ENCODE measurements at places on chromosomes 1 and 21.

DNA sequence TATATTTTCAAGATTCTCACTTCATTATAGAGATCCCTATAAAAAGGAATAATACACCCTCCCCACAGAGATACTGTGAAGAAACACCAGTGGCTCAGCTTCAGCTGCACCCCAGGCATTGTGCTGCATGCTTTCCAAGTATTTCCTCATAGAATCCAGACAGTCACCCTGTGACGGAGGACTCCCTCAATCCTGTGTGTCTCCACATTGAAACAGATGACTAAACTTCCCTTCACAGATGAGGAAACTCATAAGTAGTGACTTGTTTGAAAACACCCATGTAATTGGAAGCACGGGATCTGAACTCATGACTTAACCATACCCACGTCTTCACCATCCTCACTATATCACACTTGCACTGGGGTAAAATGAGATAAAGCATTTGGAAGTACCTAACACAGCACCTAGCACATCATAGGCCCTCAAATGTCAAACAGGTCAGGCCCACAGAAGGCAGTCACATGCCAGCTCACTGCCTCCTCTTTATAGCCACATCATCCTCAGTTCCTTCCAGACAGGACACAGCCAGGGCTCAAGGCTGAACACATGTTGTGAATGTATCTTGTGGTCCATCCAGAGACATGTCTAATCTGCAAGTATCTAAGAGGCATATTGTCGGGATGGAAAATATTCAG, 55.2 kb downstream of the GPR161 start:
- DNase-seq = no peak

GRCh38 chr1:119626841-119627240, 21.2 kb downstream of the ZNF697 start:
- no peak for DNase-seq

- no peak for DNase-seq
Measured at GRCh38 chr1:229597877-229598276, 28.0 kb downstream of the TAF5L start.

DNA sequence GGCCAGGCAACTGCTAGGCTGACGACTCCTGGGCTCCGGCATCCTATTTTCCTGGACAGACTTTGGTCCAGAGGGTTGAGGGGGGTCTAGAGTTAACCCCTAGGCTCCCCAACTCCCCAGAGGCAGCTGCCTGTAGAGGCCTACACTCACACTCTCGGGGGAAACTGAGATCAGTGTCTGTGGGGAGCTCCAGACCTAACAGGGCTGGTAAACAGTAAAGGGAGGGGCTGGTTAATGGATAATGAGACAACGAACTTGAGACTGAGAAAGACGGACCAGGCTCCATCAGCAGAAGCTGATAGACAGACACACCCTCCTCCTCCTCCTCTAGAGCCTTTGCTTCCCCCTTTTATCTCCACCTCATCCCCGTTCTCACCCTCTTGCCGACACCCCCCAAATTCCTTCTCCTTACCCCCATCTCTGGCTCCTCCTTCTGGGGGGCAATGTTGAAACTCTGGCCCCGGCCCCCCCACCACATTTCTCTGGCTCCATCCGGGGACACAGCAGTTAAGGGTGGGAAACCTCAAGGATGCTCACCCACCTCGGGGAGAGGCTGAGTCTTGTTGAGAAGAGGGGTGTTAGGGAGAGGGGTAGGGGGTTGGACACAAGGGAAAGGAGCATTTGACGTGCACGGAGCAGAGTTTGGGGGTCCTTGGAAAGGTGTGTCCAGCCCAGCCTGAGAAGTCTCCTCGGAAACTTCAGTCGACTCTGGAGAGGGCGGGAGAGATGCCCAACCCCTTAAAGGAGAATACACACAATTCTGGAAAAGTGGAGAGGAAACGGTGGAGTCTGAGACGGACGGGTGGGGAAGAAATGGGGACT, at the start of gene MTMR11:
Gene MTMR11, minus strand, starts transcription at position 710 of the 822 bp plus-strand sequence. Its CDS starts 232 bp downstream, at position 478.
- DNase-seq = no peak

DNA sequence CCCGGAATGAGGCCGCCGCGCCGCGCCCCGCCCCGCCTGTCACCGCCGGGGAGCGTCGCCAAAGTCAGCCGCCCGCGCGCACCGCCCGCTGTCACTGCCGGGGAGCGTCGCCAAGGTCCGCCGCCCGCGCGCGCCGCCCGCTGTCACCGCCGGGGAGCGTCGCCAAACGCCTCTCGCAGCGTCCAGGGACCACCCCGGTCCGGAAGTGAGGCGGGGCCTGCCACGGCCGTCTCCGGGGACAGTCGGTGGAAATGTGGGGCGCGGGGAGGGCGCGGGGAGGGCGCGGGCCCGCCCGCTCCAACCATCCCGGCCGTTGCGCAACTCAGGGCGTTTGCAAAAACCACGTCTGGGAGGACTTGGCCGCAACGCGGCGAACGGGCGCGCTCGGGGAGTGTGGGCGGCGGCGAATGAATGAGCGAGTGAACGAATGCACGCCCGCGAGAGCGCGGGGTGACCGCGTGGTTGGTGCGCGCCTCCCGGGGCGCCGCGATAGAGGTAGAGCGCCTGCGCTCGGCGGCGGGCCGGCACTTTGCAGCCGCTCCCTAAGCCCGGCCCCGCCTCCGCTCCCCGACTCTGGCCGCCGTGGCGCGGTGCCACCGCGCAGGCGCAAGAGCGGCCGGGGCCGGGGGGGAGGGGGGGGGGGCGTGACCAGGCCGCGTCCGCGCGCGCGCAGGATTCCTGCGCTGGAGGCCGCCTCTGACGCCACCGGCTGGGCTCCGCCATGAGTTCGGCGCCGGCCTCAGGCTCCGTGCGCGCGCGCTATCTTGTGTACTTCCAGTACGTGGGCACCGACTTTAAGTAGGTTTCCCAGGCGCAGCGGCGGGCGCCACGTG, at the start of the genes ACAP3 and PUSL1:
Gene ACAP3, minus strand, starts transcription at position 8 of the 833 bp plus-strand sequence. CDS start 115 bp downstream, outside the sequence.
Gene PUSL1, plus strand, starts transcription at position 675 of the 833 bp plus-strand sequence. Its CDS starts 47 bp downstream, at position 722.
- DNase-seq = peak; percentile 88

- peak; percentile 87 for DNase-seq
Measured at GRCh38 chr1:25338188-25338981, at the start of gene TMEM50A. TSS of gene TMEM50A (plus strand) at chr1:25338334. CDS start at chr1:25340487, 2,153 bp downstream.

- no peak for DNase-seq
Measured at GRCh38 chr21:18518054-18518481, 114.5 kb upstream of the TMPRSS15 start.
